ENCODE measurements at places on chromosomes 16 and 17. TPM values are rescaled to one million over a fixed set of nuclear protein-coding genes. Genes with fewer than 3 reads are reported as not detected.

DNA sequence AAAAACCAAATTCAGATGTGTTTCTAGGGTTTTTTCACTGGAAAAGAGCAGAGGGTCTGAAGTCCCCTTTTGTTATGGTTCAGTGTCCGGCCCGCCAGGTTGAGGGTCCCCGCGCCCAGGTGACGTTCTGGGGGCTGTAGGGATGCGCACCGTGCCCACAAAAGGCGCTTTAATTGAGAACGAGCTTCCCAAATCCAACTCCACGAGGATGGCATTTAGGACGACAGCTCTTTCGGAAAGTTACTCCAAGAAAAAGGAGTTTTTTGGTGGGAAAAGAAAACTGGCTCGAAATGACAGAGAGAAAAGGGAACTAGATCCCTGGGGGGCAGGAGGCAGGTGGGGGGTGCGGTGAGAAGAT is 15.9 kb upstream of the ZFHX3 start:
- no peak for DNase-seq

DNA sequence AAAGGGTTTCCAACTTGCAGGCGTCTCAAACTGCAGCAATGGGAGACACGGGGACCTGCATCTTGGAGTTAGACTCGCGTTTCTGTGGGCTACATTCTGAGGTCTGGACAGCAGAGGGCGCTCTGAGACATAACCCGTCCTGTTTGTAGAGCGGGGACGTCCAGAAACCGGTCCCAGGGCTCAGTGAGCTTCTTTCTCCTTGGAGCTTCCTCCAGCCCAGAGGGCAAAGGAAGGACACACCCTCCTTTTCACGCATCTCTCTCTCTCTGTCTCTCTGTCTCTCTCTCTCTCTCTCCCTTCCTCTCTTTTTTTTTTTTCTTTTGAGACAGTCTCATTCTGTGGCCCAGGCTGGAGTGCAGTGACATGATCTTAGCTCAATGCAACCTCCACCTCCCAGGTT is 19.8 kb downstream of the COX4I1 start:
- DNase-seq, result peak; percentile 48

DNA sequence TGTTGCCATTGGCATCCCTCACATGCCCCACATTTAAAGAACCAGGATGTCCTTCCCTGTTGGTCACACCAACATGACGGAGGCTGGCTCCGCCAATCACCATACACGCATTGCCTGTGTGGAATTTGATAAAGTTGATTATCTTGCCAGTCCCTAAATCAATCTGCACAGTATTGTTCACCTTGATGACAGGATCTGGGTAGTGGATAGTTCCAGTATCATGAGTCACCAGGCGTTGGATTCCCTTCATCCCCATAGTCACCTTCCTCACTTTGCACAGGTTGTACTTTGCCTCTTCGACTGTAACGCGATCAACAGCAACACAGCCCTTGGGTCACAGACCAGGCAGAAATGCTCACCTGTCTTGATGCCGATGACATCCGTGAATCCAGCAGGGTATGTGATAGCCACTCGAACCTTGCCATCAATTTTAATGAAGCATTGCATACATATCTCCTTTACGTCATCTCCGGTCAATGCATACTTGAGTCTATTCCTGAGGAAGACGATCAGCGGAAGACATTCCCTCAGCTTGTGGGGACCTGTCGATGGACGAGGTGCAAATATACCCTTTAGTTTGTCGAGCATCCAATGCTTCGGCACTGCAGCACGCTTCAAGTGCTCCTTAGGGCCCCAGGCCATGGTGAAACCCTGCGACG is 14.2 kb downstream of the CTRB2 start:
- no peak for DNase-seq

DNAAF1 gene
- not detected for total RNA-seq

EVPLL gene
- total RNA-seq, result not detected

All from breast epithelium (tissue), 4 donors.